ENCODE measurements at places on chromosomes 1 and 21.

DNA sequence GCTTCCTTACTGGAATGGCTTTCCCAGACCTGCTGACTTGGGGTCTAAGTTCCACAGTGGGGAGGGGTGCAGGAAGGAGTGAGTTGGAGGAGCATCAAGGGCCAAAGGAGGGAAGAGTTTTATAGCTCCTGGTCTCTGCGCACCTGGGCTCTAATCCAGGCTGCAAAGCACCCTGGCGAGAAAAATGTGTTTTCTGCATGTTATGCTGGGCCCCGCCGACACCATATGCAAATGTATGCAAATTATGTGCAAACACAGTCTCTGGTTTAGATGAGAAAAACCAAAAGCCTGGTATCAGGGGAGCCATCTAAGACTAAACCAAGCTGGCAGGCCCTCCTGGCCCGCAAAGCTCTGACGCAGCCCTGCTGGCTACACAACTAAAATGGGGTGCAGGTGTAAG lies 95.0 kb downstream of the VWA5B1 start:
- DNase-seq, result no peak

- DNase-seq, result peak; percentile 81
Measured at GRCh38 chr1:77538956-77539518, 143.4 kb downstream of the ZZZ3 start.

DNA sequence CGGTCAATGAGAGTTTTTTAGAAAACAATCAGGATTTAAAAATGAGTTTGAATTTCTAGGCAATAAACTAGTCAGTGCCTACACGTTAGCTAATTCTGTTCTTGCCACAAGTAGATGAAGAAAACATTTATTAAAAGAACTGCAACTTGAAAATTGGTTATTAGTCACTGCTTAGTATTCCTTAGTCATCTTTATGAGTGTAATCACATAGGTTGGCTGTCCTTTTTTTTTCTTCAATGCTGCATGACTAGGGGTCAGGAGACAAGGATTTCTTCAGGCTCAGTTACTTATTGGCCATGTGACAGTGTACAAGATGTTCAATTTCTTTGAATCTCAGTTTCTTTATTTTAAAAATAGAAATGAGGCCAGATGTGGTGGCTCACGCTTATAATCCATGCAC lies 17.1 kb downstream of the SOAT1 start:
- DNase-seq, result peak; percentile 53

DNA sequence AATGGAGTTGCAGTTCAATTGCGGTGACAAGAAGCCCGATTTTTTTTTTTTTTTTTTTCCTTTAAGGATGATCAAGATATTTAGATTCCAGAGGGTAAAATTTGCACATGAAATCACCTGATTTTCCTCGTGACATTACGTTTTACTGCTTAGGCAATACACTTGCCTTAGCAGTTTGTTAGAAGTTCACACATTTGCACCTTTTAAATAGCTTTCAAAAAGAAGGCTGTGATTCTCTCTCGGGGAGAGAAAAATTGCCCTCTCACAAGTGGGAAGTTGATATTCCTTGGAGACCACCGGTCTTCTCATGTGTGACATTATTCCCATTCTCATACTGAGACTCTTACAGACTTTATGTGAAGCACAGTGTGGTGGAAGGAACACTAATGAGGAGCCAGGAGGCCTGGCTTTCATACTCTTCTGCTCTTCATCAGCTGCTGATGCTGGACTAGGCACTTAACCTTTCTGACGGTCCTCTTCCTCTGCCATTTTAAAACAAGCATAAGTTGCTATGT lies 69.8 kb upstream of the HSPA13 start:
- no peak for DNase-seq

DNA sequence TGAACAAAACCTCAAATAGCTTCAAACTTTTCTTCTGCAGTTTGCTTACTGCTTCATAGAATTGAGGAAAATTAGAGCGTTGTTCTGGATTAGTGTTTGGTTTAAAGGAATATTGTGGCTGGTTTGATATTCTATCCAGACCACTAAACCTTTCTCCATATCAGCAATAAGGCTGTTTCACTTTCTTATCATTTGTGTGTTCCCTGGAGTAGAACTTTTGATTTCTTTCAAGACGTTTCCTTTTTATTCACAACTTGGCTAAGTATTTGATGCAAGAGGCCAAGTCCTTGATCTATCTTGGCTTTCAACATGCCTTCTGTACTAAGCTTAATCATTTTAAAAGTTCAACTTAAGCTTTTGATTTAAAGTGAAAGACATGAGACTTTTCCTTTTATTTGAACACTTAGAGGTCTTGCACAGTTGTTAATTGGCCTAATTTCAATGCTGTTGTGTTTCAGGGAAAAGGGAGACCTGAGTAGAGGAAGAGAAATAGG lies 359.1 kb downstream of the S1PR1 start:
- DNase-seq, result no peak

DNA sequence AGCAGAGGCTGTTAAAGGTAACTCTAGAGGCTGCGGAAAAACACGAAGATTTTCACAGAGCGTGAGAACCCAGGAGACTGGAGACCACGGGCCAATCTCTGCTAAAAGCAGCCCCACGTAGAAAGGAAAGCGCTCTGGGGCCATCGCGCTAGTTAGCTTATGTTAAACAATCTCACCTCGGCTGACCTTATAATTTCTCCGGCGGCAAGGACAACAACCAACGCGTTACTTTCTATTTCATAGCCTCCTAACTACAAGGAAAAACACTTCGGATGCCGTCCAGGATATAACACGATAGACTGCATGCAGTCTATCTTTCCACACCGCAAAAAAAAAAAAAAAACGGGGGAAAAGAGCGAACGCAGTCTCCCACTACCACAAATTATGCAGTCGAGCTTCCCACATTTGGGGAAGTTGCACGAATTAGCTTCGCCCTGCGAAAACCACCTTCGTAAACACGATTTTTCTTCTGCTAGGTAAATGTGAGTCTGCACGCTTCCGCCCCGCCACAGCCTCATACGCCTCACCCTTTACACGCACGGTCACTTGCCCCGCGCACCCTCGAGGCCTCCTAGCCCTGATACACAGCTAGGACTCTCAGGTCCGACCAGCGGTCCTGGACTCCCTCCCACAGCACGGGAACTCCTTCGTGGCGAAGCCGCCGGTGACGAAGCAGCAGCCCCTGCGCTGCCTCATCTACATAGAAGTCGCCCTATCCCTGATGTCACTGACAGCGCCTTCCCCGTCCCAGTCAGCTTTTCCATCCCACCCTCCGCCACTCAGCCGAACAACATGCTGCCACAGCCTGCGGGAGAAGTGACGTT lies 87.8 kb downstream of the PRKAB2 start:
- DNase-seq, result peak; percentile 40

GRCh38 chr1:48939042-48939441 lies 162.4 kb upstream of the BEND5 start:
- no peak for DNase-seq

Measured in GM04504 (cell line).